ENCODE measurements at places on chromosomes 1 and 21. TPM values are rescaled to one million over a fixed set of nuclear protein-coding genes. Genes with fewer than 3 reads are reported as not detected.

RIIAD1 gene
- total RNA-seq = not detected

S100A1 gene
- 0.75 TPM for total RNA-seq

RAB42 gene
- 2.7 TPM for total RNA-seq

CLCA2 gene
- total RNA-seq = not detected

MYBPH gene
- total RNA-seq = not detected

HAPLN2 gene
- not detected for total RNA-seq

NUF2 gene
- 21.9 TPM for total RNA-seq

RNU1-3 gene
- total RNA-seq = not detected

ATP1A2 gene
- total RNA-seq = 0.07 TPM

RIMS3 gene
- total RNA-seq = 1.7 TPM

ODF2L gene
- 8.2 TPM for total RNA-seq

WNT9A gene
- total RNA-seq = 8.5 TPM

OR10X1 gene
- total RNA-seq = not detected

OSCP1 gene
- total RNA-seq = 7.0 TPM

GSTM2 gene
- total RNA-seq = 3.5 TPM

PLA2G2F gene
- not detected for total RNA-seq

TAS1R3 gene
- total RNA-seq = 0.19 TPM

DNAH14 gene
- total RNA-seq = 14.9 TPM

ARTN gene
- total RNA-seq = 0.18 TPM

ICOSLG gene
- 3.9 TPM for total RNA-seq

CELA3B gene
- not detected for total RNA-seq

NFASC gene
- total RNA-seq = 1.5 TPM

ERRFI1 gene
- total RNA-seq = 160 TPM
